ENCODE measurements at places on chromosomes 11 and 22.

DNA sequence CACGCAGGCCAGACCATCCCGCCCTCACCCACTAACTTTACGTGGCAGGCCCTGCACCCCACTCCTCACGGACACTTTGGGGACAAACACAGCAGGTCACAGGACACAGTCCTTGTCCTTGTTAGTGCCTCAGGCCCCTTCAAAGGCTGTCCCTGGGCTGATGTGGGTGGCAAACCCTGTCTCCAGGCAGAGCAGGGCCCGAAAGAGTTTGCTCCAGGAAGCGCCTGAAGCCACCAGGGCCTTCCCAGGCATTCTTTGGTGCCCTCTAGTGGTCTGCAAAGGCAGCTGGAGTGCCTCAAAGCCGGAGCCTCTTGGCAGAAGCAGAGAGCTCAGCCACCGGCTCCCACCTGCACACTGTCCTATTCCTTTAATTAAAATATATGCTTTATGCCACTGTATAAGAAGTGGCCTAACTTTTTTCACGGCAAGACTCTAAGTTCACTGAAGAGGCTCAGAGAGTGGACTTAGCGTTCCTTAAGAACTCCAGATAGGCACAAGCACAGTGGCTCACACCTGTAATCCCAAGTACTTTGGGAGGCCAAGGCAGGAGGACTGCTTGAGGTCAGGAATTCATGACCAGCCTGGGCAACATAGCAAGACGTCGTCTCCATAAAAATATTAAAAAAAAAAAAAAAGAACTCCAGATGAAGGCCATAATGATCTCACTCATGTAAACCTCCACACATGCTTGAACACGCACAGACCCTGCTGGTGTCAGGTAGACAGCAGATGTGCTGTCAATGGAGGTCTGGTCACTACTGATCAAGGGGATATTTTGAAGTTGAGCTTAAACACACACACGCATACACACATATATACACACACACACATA is 11.1 kb downstream of the TXN2 start:
- peak; percentile 88 for DNase-seq

GRCh38 chr11:84581083-84581482 is 1046.1 kb downstream of the DLG2 start:
- no peak for DNase-seq

GRCh38 chr11:10309163-10310093 is 4.6 kb downstream of the ADM start:
- DNase-seq, result peak; percentile 53

DNA sequence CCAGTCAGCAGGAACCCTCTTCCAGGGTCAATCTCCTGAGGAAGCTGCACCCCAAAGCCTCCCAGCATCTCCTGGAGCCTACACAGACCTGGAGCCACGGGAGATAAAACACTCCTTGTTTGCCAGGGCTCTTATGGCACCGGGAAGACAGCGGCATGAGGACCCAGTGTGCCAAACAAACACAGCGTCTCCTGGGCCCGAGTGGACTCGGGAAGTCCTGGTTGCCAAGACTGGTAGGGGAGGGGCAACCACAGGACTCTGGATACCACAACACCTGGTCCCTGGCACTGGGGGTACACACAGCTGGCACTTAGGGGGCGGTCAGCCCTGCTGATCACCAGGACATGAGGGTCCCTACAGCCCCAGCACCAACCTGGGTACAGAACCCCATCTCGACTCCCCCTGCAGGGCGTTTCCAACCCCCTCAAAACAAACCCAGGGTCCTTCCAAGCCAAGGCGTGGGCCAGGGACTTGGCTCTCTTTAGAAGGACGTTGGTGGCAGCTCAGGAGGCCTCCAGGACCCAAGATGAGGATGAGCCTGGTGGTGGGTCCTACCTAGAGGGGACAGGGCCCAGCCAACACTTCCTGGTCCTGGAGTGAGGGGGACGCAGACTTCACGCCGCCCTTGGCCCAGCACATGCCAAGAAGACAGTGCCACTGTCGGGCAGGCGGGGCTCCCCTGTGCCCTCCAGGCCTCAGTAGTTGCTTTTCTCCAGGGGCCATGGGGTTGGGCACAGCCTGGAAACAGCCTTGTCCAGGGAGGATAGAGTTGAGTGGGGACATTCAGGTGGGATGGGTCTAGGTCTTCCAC is 85.0 kb downstream of the CELSR1 start:
- DNase-seq, result no peak

GRCh38 chr22:38567531-38568285 is 2.3 kb downstream of the DMC1 start:
- no peak for DNase-seq

DNA sequence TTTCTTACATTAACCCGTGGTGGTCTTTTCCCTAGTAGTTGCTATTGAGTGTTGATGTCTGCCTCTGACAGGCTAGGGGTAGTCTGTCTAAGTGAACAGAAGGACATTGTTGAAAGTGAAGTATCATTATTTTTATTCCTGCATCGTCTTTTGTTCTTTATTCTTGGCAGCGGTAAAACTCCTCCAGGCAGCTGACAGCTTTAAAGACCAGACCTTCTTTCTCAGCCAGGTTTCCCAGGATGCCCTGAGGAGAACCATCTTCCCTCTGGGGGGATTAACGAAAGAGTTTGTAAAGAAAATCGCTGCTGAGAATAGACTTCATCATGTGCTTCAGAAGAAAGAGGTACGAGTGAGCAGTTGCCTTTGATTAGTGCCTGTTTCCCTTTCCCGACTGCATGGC is 14.6 kb downstream of the TRMU start:
- DNase-seq, result no peak

DNA sequence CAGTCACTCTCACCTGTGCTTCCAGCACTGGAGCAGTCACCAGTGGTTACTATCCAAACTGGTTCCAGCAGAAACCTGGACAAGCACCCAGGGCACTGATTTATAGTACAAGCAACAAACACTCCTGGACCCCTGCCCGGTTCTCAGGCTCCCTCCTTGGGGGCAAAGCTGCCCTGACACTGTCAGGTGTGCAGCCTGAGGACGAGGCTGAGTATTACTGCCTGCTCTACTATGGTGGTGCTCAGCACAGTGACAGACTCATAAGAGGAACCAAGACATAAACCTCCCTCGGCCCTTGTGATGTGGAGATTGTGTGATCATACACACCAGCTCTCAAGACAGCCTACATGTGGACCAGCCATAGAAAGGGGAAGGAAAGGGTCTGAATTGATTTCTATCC is 113.3 kb downstream of the ZNF280B start:
- DNase-seq, result no peak

GRCh38 chr11:30683176-30683575 is 97.0 kb upstream of the MPPED2 start:
- DNase-seq, result no peak

- peak; percentile 86 for DNase-seq
Measured at GRCh38 chr11:8649361-8649760, 33.1 kb downstream of the TRIM66 start.

- DNase-seq, result no peak
Measured at GRCh38 chr22:31604746-31605705, 57.0 kb downstream of the PISD start.

DNA sequence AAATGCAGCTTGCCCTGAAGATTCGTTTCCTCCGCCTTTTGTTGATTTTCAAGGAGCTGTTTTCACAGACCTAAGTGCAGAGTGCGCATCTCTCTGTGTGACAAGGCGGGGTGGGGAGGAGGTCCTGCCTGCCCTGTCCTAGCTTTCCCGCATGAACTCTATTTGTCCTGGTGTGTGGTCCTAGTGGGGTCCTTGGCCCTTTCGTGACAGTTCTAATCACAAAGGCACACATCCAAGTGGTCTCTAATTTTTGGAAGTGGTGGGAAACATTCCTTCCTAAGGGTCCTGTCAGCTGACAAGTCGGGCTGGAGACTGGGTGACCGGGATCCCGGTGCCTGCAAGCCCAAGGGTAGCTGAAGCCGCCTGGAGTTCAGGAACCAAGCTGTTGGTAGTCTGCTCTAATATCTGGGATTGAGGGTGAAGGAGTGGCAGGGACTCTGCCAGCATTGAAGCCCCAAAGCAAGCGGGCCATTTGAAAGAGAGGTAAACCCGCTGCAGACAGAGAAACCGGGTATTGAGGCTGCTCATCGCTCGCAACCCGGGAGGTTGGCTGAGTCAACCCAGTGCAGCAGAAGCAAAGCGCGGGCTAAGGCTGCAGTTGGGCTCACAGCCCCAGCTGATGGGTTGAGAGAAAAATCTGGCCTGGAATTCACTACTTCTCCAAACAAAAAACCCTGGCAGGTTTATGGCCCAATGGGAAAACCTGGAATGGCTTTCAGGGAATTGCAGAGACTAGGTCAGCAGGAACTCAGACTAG is 28.1 kb upstream of the FBXO3 start:
- DNase-seq, result peak; percentile 80

- DNase-seq, result no peak
Measured at GRCh38 chr11:128941573-128942271, 949 bp downstream of the TP53AIP1 start.

GRCh38 chr22:48712558-48713271 is 1115.0 kb downstream of the BRD1 start:
- DNase-seq, result no peak

GRCh38 chr11:34826384-34826726 is 89.8 kb downstream of the APIP start:
- no peak for DNase-seq

- DNase-seq, result no peak
Measured at GRCh38 chr11:13303668-13304649, 26.4 kb downstream of the BMAL1 start.

DNA sequence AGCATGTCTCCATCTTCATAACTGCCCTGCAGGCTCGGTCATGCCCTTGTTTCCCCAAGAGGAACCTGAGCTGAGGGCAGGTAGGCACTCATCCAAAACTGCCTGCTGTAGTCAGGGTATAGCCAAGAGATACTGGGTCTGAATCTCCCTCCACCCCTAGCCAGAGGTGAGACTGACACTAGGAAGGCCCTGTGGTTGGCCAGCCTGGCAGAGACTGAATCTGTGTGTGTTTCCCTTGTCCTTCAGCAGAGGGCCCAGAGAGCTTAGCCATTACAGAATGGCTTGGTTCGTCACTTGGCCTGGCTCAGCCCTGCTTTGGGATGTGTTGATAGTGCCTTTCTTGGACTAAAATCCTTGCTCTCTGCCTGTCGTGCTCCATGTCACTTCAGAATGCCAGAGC is 79.3 kb upstream of the SUSD2 start:
- DNase-seq, result no peak

- no peak for DNase-seq
Measured at GRCh38 chr11:133844217-133844616, 1.1 kb downstream of the SPATA19 start.

DNA sequence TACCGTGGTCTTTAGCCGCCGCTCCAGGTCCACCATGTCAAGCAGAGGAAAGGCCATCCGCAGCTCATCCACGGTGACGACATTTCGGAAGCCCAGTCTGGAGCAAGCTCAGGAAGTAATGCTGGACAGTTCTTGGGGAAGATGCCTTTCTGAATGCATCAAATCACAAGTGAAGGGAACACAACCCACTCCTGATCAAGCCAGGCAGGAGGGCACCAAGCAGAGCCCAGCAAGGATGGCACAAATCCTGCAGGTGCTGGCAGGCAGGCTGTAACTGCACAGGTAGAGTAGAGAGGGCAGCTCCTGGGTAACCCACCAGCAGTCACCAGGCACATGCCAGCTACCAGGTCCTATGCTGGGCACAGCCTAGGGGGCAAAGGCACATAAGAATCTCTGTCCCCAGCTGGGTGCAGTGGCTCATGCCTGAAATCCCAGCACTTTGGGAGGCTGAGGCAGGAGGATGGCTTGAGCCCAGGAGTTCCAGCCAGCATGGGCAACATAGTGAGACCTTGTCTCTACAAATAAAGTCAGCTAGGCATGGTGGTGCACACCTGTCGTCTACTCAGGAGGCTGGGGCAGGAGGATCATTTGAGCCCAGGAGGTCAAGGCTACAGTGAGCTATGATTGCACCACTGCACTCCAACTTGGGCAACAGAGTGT is 13.9 kb downstream of the HDHD5 start:
- DNase-seq, result no peak

DNA sequence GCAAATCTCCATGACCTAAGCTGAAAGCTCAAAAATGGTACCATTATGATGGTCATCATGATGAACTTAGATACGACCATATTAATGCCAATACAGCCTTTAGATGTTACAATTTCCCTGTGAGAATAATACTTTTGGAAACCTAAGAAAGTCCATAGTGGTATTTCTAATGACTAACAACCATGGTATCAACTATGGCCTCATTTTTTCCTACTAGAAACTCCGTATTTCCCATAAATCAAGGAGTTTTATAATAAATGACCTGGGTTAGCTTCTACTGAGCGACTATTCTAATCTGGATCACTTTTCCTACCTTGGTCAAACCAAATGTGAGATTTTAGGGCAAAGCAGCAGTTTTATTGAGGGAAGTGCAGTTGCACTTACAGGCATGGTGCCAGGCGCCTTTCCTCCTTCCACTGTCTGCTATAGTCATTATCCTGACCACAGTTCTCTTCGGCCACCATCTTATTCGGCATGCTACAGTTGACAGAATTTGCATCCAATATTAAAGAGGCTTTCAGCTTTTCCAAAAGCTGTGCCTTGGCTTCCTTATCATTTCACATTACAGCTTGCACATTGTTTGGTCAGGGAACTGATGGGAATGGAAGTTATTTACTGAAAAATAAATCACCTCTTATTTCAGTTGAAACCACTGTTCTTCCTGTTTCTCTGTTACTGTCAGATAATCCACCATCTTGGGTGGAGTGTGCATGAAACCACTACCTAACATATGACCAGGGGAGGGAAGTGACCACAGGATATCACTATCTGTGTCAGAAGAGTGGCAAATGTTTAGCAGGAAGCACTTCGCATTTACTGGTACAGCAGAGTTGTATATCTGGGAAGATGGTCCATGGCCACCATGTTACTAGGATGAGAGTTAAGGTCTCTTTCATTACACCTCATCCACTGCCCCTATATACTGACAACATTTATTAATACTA is 74.5 kb upstream of the PICALM start:
- DNase-seq, result no peak

DNA sequence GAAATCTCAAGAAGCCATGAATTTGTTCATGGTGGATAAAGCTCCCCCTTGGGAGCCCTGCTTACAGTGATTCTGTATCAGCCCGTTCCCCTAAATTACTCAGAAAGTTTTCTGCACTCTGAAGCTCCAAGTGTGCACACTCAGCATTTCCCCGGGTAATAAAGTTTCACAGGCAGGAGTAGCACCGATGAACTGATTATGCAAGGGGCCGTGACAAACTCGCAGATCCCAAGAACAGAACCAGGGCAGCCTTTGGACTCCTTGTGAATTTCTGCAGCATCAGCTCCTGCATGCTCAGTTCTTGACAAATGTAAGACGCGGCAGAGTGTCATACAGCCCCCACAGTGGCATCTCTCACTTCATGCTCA is 73.5 kb downstream of the COMMD9 start:
- DNase-seq, result no peak

- peak; percentile 48 for DNase-seq
Measured at GRCh38 chr11:9399466-9399865, 15.0 kb downstream of the IPO7 start.

DNA sequence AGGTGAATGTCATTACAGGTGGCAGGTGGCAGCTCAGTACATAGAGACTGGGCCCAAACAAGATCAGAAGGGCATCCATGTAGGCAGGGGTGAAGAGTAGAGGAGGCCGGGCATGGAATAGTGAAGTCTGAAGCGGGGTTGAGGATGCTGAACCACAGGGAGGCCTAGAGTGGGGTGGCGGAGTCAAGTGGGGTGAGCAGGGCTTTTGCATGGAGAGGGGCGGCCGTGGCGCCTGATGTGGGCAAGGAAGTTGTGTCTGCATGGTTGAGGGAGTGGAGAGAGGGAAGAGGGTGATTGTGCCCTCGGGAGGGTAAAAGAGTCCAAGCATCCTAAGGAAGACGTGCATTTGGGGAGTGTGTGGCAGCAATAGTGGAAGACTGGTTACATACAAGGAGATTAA is 14.4 kb downstream of the DDB2 start:
- DNase-seq, result no peak

GRCh38 chr11:135033540-135033939 is 621.5 kb upstream of the B3GAT1 start:
- no peak for DNase-seq

GRCh38 chr11:76801736-76802135 is 18.6 kb downstream of the TSKU start:
- DNase-seq, result no peak
